ENCODE measurements at places on chromosomes 7 and 10.

- no peak for DNase-seq
Observed at GRCh38 chr7:137968890-137969289, 33.0 kb downstream of the CREB3L2 start.

DNA sequence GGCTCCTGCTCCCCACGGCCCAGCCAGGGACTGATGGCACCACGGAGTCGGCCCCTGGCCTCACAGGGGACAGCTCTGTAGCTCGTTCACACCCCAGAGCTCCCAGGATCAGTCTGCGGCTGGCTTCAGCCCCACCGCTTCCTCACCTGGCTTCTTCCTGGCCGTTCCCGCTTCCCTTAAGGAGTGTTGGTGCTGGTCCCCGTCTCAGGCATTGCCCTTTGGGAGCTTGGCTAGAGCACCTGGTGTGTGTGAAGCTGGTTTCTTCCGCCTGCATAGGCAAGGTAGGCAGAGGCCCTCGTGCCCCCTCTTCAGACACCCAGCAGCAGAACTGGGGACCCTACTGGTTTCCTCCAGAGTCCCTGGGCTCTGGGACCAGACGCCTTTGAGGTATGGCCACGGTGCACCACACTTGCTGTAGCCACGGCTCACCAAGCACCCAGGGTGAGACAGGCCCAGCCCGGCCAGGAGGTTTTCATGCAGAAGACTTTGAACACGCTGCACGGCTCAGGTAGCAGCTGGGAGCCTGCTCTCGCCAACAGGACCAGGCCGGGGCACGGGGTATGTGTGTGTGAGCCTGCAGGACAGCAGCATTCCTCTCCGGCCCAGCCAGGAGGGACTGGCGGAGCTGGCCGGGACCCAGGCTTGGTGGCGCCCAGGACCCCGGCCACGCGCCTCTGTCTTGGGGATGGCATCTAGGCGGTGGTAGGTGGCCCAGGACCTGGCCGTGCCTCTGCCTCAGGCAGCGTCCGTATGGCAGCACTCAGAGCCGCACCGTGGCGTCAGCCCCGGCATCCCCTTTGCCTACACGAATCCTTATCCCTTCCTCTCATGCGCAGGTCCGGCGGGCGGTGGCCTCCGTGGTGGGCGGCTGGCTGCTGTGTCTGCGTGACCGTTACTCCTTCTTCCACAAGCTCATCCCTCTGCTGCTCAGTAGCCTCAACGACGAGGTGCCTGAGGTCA, 13.2 kb upstream of the PRKAR1B start:
- DNase-seq = peak; percentile 22

- DNase-seq = no peak
Observed at GRCh38 chr10:123860209-123860608, 31.4 kb downstream of the CPXM2 start.

- no peak for DNase-seq
Observed at GRCh38 chr7:157814931-157815705, 478.3 kb downstream of the DNAJB6 start.

GRCh38 chr7:48158404-48158803, 12.9 kb upstream of the ABCA13 start:
- no peak for DNase-seq

GRCh38 chr7:50275430-50275829, 29.1 kb upstream of the IKZF1 start:
- DNase-seq = no peak

DNA sequence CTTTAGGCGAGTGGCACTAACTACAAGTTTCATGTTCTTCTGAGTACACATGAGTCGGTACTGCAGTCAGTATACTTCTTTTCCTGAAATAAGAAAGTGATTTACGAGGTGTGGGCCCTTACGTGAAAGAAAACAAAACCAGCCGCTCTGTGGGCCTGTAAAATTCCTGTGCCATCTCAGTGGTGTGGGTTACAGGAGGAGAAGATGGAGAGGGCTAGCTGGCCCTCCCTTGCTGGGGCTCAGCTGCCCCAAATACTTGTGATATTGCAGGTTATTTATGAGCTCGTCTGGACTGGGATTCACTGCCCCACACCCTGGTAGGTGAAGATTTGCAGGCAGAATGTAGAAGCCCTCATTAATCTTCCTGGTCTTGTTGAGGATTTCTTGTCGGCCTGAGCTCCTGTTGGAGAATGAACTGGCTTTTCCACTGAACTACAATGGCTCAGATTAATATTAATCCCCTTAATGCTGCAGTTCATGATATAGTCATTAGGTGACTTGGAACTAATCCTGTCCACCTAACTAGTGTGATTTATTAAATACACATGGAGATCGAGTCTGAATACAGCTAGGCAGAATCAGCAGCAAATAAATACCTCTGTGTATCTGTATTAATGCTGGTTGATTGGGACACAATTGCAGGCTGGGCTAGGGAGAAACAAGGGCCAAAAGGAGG, 68.0 kb downstream of the GBF1 start:
- no peak for DNase-seq

DNA sequence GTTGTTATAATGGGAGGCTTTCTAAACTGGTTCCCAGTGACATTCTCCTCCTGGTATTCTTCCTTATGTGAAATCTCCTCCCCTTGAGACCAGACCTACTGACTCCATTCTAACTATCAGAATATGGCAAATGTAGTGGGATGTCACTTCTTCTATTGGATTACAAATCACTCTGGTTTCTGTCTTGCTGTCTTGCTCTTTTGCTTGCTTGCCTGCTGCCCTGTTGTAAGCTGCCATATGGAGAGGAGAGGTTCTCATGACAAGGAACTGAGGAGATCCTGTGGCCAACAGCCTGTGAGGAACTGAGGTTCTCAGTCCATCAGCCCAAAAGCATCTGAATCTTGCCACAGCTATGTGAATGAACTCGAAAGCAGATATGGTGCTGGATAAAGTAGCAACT, 4.7 kb upstream of the NRCAM start:
- DNase-seq = no peak

DNA sequence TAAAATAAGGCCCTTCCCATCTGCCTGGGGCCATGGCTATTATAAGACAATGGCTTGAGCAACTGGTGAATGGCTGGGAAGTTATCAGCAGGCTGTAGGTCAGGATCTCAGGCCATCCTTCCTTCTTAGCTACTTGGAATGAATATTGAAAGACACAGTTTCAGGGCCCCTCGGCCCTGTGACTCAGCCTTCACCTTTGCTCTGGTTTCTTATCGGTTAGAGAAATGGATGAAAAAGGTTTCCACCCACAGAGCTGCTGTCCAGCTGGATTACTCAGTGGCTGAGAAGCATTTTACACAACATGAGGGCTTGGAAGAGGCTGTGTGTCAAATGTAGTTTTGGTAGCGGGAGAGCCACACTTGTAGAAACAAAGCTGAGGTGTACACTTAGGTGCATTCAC, 9.4 kb downstream of the ACSL5 start:
- no peak for DNase-seq

DNA sequence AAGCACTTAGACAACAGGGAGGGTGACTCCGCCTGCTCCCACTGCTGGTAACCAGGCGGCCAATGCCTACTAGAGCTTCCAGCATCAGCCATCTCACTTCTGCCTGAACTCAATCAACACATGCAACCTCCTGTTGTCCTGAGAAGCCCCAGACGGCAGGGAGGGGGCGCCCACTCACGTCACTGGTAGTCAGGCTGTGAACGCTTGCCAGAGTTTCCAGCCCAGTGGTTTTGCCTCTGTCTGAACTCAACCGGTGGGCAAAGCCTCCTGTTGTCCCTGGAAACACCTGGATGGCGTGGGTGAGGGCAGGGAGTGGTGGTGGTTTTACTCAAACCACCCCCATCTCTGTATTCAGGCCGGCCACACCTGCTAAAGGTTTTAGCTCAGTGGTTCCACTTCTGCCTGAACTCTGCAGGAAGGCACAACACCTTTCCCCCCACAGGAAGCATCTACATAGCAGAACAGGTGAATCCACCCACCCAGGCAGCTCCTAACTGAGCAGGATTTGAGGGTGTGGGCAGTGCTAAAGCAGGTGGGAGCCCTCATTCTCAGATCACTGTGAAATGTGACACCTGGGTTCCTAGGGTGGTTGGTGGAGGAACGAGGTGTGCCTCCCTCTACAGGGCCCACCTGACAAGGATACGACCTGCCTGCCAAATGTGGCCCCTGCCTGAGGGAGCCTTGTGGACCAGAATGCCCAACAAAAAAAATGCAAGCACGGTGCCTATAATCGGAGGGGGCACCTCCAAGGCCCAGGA, 563.0 kb upstream of the SEMA3D start:
- no peak for DNase-seq

DNA sequence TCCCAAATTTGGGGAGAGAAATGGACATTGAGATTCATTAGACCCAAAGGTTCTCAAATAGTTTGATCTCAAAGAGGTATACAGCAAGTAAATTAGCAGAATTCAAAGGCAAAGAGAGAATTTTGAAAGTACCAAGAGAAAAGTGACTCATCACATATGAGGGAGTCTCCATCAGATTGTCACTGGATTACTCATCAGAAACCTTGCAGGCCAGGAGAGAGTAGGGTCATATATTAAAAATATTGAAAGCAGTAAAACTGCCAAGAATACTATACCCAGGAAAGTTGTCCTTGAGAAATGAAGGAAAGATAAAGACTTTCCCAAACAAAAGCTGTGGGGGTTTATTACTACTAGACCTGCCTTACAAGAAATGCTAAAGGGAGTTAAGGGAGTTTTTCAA, 140.6 kb downstream of the TMEM168 start:
- DNase-seq = no peak

DNA sequence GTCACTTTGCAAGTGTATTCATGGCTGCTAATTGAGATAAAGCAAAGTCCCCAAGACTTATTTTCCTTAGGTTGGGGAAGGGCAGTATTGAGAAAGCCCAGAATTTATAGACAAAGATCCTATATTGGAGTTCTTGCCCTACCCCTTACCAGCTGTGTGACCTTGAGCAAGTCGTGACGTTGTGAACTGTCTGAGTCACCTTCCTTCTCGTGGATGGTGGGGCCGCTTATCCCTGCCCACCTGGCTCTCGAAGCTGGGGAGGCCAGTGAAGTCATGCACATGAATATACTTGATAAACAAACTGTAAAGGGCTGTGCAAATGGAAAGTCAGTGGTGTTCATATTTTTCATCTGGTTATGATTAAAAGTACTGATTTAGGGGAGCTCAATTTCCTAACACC, 127.4 kb downstream of the TACC2 start:
- DNase-seq = no peak

GRCh38 chr10:17905491-17905890, 46.2 kb upstream of the SLC39A12 start:
- no peak for DNase-seq

- DNase-seq = no peak
Observed at GRCh38 chr7:3493499-3493898, 192.4 kb downstream of the SDK1 start.

- DNase-seq = no peak
Observed at GRCh38 chr10:1944487-1944886, 207.2 kb upstream of the ADARB2 start.

GRCh38 chr10:72913287-72913686, 19.7 kb downstream of the OIT3 start:
- no peak for DNase-seq
